ENCODE measurements at places on chromosomes 12 and 14.

DNA sequence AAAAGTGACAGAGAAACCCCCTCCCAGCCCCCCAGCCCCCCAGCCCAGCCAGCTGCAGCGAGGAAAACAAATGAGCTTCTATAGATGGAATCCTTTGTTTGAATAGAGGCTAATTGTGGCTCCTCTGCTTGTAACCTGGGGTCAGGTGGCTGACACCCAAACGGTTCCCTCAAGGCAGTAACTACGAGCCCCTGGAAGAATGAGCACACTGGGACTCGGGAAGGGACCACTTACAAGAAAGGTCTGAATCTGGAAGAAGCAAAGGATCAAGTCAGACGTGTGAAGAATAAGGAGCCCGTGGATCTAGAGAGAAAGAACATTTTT, 108.7 kb upstream of the FUT8 start:
- DNase-seq: no peak

GRCh38 chr14:80213602-80214001, 2.3 kb upstream of the DIO2 start:
- DNase-seq: peak; percentile 45

DNA sequence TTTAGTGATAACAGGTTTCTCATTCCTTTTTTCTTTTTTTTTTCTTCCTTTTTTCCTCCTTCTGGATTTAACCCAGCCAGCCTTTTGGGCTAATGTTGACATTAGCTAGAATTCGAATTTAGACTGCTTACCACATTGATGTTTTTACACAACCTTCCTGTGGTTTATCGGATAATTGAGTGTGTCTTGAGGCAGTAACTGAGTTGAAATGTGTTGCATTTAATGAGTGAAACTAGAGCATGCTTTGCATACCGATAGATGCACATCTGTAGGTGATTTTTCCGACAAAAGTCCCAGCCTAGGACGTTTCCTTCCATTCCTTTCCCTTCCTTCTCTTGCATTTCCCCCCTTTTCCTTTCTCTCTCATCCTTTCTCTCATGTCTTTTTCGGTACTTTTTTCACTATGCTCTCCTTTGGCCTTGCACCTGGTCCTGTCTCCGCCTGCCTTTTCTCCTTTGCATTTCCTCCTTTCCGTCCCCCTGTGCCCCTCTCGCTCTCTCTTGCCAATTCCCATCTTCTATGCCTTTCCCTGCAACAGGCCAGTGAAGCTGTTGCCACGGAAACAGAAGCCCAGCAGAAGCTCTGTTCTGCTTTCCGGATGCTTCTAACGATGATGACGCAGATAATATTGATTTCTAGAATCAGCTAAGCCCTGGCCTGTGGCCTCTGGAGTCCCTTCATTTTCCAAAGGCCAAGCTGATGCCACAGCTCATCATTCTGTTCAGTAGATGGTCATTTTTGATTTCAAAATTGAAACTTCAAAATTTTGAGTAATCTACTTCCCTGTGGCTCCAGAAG, 76.1 kb downstream of the SLC25A47 start:
- no peak for DNase-seq

GRCh38 chr12:114976372-114976771, 292.4 kb upstream of the TBX3 start:
- DNase-seq: no peak

GRCh38 chr14:95713596-95714371, at the start of gene TCL1A:
TSS of gene TCL1A (minus strand) at chr14:95714125. CDS start at chr14:95714066, 59 bp downstream.
- DNase-seq: no peak

- DNase-seq: no peak
Observed at GRCh38 chr12:26471560-26471959, 276.2 kb downstream of the SSPN start.

DNA sequence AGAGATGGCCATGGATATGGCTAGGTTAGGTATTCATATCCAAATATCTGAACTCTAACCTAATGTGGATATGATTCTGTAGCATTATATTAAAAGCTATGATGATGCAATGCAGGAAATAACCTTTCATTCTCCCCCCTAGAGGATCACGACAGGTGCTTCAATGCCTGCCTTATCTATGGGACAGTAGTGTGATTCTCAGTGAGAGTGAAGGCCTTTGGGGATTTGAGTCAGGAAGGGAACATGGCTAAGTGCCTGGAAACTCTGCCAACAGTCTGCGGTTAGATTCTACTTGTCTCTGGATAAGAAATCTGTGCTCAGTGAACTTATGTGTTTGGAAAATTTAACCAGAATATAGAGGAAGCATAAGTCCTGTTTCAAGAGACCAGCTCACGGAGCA, 81.8 kb downstream of the SLC38A1 start:
- peak; percentile 34 for DNase-seq

- DNase-seq: no peak
Observed at GRCh38 chr14:46496409-46496808, 155.2 kb downstream of the RPL10L start.

GRCh38 chr12:112013601-112014402, 576 bp downstream of the ERP29 start:
- peak; percentile 35 for DNase-seq

DNA sequence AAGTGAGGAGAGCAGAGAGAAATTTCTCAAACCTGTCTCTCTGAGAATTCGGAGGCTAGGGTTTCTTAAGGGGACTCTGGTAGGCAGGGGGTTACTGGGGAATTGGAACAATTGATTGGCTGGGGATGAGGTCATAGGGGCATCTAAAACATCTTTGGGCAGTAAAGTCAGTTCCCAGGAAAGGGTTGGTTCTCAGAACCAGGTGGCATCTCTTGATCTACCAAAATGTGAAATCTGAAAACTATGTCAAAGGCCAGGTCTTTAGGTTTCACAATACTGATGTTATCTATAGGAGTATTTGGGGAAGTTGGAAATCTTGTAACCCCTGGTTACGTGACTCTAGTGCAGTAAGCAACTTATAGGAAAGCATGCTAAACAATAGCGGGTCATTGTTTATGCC, 6.9 kb downstream of the C12orf75 start:
- no peak for DNase-seq

GRCh38 chr14:103910262-103910935, 17.9 kb upstream of the TDRD9 start:
- DNase-seq: peak; percentile 74

DNA sequence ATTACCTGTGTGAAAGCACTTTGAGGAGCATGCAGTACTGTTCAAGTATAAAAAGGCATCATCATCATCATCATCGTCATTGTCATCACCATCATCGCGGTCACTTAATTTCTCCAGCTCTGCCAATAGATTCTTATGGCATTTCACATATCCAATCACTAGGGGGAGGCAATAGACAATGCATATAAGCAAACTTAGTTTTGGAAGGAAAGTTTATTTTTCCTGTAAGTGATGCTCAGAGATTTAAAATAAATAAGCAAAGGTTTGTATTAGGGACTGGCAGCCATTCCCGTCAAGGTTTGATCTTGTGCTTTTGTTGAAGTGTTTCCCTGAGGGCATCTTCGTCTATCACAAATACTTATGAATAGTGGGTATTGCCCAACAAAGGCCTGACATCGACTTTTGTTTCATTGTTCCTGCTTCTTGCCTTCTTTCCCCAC, 127.4 kb downstream of the KTN1 start:
- DNase-seq: no peak

DNA sequence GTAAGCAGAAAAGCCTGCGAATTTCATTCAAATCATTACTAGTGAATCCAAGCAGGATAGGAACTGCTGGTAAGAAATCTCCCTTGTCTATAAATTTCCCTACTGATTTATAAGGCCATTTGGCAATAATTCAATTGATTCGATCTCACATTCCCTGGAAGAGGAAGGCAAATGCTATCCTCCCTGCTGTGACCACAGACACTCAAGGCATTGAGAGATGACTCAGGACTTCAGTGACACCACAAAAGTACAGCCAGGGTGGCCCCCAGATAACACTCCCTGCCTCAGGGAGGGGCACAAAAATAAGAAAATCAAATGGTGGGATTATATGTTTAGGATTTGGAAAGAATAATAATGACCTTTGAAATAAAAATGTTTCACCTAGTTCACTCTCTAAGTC, 162.7 kb downstream of the GRIP1 start:
- no peak for DNase-seq

DNA sequence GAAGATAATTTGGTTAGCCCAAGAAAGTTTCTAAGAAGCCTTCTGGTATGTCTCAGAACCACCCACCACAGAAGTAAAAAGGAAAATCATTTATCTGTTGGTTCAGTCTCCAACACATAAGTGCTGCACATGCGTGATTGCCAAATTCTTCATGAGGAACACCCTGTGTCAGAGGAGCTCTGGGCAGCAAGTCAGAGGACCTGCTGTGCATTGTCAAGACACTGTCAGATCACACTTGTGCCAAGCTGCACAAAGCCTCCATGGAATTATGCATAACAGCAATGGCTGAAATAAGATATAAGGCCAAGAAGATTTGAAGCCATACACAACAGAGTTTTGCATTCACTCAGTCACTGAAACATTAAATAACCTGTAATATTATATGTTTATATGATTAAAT, 1304.7 kb upstream of the FLRT2 start:
- no peak for DNase-seq

GRCh38 chr12:25472453-25472852, 80.6 kb downstream of the LMNTD1 start:
- no peak for DNase-seq

DNA sequence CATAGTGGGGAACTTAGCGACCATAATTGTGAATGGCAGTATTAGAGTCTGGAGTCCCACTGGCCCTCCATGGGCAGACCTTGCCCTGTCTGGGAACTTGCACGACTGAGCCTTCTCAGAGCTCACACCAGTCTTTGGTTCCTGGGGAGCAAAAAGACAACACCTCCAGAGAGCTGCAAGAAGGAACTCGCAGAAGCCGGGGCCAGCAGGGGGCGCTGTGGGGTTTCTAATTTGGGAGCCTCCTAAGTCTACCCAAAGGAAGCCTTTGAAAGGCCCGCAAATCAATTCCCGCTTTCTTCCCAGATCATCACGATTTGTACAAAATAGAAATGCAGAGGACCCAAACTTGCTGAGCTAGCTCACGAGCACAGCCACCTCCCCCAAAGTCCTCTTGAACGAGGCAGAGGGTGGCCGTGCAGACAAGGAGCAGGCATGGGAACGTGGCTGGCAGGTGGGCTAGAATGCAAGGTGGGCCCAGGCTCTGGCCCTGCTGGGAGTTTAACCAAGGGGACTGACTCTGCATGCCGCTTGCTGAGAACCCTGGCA, 46.3 kb upstream of the FBXO21 start:
- peak; percentile 62 for DNase-seq

Measured in gastrocnemius medialis (tissue), 4 donors.